Activated CD8-positive, alpha-beta memory T cell treated with anti-CD3 and anti-CD28 coated beads for 24 hours (primary cell): ENCODE measurements at places on chromosomes 11 and 22.

- DNase-seq, result no peak
These were observed 69.7 kb upstream of the ARFGAP3 start for GRCh38 chr22:42926768-42927167.

- no peak for DNase-seq
These were observed 9.3 kb upstream of the POU2AF1 start for GRCh38 chr11:111388420-111388819.

DNA sequence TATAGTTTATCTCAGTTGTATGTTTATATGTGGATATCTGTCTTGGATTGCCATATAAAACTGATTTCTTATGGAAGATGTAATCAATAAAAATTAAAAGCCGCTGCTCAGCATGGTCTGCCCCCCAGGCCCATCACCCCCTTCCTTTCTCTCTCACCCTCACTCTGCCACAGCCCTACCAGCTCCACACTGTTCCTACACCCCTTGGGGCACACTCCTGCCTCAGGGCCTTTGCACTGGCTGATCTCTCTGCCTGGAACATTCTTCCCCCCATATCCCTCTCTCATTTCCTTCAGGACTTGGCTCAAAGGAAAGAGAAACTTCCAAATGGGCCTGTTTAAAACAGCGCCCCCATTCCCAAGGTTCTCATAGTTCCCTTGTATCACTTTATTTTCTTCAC lies 63.1 kb downstream of the LRRC32 start:
- peak; percentile 33 for DNase-seq

GRCh38 chr22:23306438-23306921 lies 126.2 kb downstream of the BCR start:
- no peak for DNase-seq

DNA sequence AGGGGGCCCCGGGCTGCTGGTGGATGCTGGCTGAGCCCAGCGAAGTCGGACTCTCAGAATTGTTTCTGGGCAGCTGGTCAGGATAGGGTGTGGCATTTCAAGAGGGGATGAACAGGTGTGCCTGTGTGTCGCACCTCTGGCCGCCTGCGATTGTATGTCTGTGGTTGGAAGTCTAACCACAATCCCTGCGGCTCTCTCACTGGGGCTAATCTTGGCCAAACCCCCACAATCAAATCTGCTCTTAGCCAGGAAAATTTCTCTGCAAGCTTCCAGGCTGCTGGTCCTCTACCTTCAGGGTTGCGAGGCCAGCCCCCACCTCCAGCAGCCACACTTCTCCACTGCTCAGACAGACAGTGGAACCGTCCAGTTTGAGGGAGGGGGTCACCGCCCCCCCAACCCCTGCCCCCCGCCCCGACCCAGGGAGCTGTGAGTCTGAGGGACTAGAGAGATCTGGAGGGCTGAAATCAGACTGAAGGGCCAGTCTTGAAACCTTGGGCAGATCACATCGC lies 953 bp downstream of the ATG16L2 start:
- no peak for DNase-seq

GRCh38 chr11:17649696-17650095 lies 69.7 kb upstream of the MYOD1 start:
- no peak for DNase-seq

DNA sequence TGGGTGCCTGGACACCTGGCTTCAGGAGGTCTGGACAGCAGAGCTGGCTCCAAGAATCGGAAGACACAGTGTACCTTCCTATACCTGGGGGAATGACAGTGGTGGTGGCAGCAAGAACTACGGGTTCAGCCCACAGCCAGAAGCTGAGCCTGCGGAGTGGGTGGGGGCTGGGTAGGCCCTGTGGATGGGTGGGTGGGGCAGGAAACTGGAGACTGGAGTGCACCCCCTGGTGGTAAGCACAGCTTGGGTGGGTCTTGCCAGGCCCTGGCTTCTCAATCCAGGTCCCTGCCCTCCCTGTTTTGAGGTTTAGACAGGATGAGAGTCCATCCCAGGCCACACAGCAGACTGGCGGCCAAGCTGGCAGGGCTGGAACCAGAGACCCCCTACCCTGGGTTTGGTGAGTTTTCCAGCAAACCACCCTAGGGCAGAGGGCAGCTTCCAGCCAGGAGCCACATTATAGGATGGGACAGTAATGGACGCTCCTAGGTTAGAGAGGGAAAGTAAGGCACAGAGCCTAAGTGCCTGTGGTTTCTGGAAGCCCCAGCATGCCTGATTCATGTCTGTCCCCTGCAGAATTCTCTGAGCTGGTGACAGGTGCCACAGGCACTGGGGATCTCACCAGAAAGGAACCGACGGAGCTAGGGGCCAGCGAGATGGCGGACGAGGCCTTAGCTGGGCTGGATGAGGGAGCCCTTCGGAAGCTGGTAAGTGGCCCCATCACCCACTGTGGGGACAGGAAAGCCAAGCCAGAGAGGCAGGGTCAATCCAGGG lies 1.7 kb downstream of the SMTN start:
- DNase-seq, result peak; percentile 80

GRCh38 chr11:95641495-95641894 lies 148.1 kb downstream of the FAM76B start:
- DNase-seq, result peak; percentile 69

DNA sequence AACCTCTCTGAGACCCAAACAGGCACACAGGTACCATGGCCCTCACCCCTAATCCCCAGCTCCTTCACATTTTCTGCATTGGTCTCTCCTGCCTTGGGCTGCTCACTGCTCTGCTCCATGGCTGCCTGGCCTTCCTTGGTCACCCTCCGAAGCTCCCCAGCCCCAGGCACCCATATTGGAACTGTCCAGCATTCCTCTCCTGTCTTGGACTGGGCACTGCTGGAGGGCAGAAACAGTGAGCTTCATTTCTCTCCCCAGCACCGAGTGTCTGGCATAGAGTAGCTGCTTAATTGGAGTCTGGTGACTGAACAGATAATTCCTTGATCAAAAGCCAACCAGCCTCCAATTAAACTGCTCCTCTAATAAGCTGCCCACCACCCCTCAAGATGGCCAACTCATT lies 13.2 kb downstream of the PLEKHA7 start:
- DNase-seq, result no peak

GRCh38 chr22:40922484-40923303 lies 28.5 kb upstream of the RBX1 start:
- DNase-seq, result peak; percentile 55

DNA sequence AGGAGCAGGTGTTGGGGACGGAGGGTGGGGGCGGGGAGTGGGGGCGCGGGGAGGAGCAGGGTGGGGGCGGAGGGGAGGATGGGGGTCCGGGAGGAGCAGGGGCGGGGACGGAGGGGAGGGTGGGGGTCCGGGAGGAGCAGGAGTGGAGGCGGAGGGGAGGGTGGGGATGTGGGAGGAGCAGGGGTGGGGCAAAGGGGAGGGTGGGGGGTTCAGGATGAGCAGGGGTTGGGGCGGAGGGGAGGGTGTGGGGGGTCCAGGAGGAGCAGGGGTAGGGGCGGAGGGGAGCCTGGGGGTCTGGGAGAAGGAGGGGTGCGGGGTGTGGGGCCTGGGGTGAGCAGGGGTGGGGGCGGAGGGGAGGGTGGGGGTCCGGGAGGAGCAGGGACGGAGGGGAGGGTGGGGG lies 17.1 kb downstream of the CRELD2 start:
- no peak for DNase-seq
